ENCODE measurements at places on chromosomes 5 and 9.

DNA sequence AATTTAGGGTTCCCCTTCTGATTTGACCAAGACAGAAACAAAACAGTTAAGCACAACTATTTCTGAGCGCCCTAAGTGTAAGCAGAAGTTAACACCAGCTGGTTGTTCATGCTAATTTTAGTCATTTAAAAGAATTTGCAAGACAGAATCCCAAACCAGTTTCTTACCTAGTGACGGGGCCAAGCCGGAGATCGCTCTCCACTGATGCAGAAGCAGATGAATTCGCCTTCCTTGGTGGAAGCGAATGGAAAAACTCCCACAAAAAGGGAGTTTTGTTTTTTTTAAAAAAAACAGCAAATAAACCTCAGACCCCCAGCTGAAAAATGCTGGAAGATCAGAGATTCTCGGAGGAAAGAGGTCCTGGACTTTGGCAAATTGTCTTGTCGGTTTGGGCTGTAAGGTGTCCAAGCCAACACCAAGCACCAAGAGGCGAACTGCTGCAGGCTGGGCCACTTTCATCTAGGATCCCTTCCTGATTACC lies 47.4 kb upstream of the GLDC start:
- no peak for DNase-seq

DNA sequence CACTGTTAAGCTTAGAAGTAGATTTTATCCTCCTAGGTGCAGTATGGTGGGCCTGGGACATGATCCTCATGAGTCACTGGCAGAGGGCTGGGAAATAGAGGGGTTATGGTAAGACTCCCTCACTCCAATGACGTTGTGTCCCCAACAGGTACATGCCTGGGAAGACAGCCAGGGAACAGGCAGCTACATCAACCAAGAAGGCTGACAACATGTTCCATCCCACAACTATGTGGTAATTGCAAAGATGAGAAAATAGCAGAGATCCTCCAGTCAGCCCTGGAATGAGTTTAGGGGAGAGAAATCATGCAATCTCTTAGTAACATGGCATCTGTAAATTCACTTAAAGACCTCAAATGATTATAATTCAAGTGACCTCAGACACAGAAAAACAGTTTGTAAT lies 114.4 kb upstream of the LIFR start:
- DNase-seq = no peak

DNA sequence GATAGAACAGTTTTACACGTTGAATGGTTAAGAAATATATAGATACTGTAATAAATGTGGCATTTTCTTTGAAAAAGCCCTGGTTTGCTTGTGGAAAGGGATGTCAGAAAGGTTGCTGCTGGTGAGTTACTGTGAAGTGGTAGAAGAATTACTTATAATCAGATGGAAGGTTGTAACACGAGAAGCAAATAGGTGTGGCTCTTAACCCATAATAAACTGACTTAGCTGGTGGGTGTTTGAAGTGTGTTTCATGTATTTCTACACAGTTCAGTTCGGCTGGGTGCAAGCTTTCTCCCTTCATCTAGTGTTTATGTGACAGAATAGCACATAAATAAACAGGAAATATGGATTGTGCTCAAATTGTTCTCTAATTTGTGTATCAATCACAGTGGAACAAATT lies 5.5 kb downstream of the CNOT6 start:
- DNase-seq = no peak

GRCh38 chr5:177361418-177362291 lies 3.9 kb downstream of the RGS14 start:
- peak; percentile 29 for DNase-seq

DNA sequence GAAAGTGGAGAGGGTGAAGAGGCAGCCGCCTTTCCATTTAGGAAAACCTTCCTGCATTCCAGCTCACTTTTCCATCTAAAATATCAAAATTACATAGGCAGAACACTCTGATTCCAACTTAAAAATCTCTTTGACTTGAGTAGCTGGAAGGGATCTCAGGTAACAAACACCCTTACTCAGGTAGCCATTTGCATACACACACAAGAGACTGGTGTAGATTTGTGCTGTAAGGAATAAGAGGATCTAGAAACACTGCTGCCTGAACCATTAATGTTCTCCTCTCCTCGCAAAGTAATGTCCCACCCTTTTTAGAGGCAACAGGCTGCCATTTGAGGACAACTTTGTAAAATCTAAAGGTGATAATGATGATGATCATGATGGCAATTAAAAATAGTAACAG lies 53.5 kb downstream of the BNC2 start:
- no peak for DNase-seq

DNA sequence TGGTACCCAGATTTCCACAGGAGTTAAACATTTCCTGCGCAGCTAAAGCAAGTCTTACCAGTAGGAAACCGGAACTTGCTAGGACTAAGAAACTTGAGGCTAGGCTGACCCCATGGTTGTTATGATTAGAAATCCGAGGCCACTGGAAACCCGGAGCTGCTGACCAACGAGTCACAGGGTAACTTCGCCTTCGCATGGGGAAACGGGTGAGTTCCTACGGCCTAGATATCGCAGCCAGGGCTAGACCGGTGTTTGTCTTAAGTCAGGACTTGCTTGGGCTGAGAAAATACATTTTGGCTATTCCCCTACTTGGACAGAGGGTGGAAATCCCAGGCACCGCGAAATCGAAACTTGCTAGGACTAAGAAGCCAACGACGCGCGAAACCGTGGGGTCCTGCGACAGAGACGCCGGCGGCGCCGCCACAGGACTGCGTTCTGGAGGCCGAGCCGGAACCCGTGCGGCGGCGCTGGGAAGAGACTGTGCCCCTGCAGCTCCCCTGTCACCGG lies 1.6 kb upstream of the ANXA2R start:
- DNase-seq = peak; percentile 70

DNA sequence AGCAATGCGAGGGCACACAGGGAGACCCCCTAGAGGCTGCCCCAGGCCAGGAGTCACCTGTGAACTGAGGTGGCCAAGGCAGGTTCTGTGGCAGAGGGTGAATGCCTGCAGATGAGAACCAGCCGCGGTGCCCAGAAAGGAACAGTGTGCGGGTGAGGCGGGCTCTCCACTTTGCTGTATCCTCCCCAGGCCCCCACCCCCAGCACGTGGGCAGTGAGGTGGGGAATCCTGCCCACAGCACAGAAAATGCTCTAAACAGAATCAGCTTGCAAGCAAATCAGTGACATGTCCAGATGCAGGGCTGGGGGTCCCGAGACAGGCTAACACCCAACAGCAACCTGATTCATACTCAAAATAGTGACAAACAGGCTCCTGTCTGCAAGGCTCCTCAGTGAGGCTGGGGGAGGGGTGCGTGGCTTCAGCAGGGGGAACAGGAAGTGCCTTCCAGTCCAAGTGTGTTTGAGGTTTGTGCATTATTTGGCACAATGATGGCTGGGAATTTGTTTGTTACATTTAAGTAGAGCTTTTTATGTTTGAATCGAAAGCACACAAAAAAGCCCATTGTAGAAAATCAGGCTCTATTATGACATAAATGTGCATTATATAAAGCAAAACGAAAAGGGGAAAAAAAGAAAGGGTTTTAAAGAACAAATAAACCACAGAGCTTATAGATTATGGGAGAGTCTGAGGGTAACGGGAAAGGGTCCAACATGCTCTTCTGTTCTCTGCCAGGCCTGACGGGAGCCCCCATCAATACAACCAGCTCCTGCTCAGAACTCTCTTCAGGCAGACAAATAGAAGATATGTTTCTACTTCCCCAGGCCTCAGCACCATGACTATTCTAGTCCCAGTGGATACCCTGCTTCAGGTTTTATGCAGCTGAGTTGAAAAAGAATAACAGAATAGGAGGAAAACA lies 201.3 kb downstream of the HSD17B3 start:
- DNase-seq = no peak

GRCh38 chr9:21580636-21581378 lies 98.7 kb upstream of the IFNE start:
- no peak for DNase-seq

- peak; percentile 63 for DNase-seq
Measured at GRCh38 chr9:447230-448025, 232.8 kb downstream of the DOCK8 start.

DNA sequence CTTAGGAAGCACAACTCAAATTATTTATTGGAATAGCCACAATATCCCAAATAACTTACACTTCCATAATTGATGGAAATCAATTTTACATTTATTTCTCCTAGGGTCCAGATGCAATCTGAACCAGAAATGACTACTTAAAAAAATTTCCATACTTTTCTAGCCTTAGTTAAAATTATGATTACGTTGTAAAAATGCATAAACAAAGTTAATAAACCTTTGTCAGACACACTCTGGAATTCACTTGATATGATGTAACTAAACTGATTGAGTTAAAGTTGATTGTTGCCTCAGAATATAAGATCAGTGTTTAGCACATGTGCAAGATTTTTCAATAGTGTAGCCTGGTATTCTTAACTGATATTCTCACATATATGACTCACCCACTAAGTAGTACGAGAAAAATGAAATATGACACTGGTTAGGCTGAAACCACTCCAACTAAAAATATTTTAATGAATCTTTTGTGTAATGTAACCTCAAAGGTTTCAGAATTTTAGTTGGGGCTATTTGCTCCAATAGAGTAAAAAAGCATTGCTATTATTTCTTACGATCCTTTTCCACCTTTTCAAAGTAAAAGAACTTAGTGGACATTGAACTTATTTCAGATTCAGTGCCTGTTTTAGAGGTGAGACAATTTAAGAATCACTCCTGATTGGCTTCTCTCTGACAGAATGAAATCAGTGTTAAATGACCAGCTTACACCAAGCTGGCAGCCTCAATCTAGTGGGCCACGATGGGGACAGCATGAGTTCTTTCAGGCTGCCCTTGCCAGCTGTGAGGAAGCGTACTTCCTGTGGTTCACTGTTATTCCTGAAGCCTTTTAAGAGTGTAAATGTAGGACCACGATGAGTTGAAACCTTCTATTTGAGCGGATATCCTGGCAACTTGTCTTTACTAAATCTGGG lies 277.2 kb upstream of the CDH9 start:
- no peak for DNase-seq

GRCh38 chr9:114676901-114677300 lies 5.1 kb downstream of the TEX48 start:
- no peak for DNase-seq

DNA sequence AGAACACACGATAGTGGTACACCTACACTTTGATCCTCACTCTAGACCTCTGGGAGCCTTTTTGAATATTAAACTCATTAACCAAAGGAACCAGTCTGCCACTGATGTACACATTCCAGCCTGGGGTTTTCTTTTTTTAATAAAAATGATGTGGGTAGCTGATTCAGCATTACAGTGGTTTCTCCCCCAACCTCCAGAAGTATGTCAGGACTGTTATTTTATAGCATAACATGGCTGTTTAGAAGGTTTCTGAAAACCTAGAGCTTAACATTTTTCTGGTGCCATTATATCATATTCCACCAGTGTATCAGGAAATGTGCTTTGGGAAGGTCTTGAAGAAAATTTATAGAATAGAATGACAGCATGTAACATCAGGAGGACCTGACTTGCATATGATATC lies 540.9 kb upstream of the WWC1 start:
- DNase-seq = no peak

DNA sequence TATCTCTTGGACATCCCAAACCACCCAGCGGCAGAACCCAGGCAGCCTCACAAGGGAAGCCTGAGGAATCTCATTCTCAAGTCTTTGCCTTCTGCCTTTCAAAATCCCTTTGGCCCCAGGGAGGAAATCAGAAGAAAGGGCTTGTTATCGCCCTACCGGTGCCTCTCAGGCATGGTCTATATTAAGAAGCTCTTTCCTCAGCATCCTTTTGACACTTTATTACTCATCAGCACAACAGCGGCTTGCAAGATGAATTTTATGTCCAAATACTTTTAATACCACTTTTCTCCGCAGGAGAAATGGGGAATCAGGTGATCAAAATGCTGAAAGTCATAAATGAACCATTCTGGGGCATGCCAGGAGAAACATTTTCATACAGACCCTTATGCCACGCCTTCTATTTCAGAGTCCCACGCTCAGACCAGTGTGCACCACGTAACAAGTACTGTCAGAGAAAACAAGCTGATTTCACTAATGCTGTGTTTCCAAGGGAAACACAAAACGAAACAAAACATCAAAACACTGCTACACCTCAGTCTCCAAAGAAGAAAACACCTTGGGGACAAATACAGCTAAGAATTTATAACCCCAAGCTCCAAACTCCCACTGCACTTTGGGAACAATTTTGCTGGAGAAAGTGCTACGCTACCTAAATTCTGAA lies 30.0 kb downstream of the RAPGEF1 start:
- DNase-seq = peak; percentile 52

DNA sequence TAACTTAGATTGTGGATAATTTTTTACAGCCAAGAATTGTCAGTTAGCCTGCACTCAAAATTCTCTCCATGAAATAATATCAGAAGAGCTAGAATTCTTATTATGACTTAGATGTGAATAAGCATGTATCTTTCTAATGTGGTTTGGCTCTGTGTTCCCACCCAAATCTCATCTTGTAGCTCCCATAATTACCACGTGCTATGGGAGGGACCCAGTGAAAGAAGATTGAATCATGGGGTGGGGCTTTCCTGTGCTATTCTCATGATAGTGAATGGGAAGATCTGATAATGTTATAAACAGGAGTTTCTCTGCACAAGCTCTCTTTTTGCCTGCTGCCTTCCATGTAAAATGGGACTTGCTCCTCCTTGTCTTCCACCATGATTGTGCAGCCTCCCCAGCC lies 176.8 kb downstream of the MAT2B start:
- DNase-seq = no peak

DNA sequence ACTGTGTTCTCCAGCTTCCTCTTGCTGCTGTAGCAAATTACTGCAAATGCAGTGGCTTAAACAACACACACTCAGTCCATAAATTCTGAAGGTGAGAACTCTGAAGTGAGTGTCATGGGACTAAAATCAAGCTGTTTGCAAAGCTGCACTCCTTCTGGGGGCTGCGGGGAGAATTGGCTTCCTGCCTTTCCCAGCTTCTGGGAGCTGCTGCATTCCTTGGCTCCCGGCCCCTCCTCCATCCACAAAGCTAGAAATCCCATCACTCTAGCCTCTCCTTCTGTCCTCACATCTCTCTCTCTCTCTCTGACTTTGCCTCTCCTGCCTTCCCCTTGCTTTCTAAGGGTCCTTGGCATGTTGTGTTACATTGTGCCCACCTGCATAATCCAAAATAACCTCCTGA lies 14.2 kb upstream of the MED10 start:
- no peak for DNase-seq

GRCh38 chr5:97281257-97281656 lies 98.2 kb upstream of the RIOK2 start:
- no peak for DNase-seq

GRCh38 chr9:87615547-87616148 lies 110.3 kb upstream of the CTSL start:
- DNase-seq = no peak
